ENCODE measurements at places on chromosomes 5 and 9. TPM values are rescaled to one million over a fixed set of nuclear protein-coding genes. Genes with fewer than 3 reads are reported as not detected.

GRCh38 chr5:32443145-32443540, 1.4 kb downstream of the ZFR start:
- no peak for DNase-seq
- peak overlapping the region; percentile 91 for H3K27ac ChIP-seq
- H3K4me3 ChIP-seq: peak overlapping the region; percentile 95
- no peaks in the 10 kb centered on the region for H3K27me3 ChIP-seq
- peaks cover 71% of the 10 kb centered on the region for H3K4me1 ChIP-seq

DNA sequence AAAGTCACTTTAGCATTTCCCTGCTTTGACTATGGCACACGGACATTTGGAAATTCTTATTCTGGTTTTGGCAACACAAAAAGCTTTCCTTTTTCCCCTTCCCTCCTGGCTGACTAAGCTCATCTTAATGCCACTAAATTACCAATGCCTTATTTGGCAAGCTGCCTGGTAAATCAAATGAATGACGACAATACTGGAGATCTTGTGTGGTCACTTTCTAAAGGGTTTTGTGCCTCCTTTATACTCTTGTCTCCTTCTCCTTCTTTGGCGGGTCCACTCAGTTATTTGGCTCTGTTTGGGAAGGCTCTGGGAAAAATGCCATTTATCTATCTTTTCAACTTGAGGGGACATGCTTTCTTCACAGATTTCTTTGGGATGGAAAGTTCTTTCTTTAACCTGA, 34.9 kb downstream of the SH3GL2 start:
- no peaks in the 10 kb centered on the region for H3K36me3 ChIP-seq
- DNase-seq: no peak
- H3K27ac ChIP-seq: no peak overlapping the region
- H3K27me3 ChIP-seq: peaks cover 4% of the 10 kb centered on the region
- H3K4me3 ChIP-seq: no peak overlapping the region
- H3K4me1 ChIP-seq: no peaks in the 10 kb centered on the region

GRCh38 chr9:108579757-108580439, 275.9 kb downstream of the ACTL7B start:
- H3K27ac ChIP-seq: no peak overlapping the region
- H3K4me3 ChIP-seq: no peak overlapping the region
- H3K4me1 ChIP-seq: no peaks in the 10 kb centered on the region
- H3K36me3 ChIP-seq: no peaks in the 10 kb centered on the region

GRCh38 chr9:93822229-93822628, 132.9 kb downstream of the BARX1 start:
- DNase-seq: no peak
- no peak overlapping the region for H3K4me3 ChIP-seq
- H3K27me3 ChIP-seq: peaks cover 19% of the 10 kb centered on the region
- peaks cover 9% of the 10 kb centered on the region for H3K4me1 ChIP-seq
- H3K36me3 ChIP-seq: no peaks in the 10 kb centered on the region

Gene SLC36A2
- total RNA-seq: not detected

All from naive thymus-derived CD8-positive, alpha-beta T cell (primary cell).